ENCODE measurements at places on chromosomes 7 and 10.

- no peak for DNase-seq
Observed at GRCh38 chr7:138478499-138478908, 18.4 kb downstream of the TRIM24 start.

DNA sequence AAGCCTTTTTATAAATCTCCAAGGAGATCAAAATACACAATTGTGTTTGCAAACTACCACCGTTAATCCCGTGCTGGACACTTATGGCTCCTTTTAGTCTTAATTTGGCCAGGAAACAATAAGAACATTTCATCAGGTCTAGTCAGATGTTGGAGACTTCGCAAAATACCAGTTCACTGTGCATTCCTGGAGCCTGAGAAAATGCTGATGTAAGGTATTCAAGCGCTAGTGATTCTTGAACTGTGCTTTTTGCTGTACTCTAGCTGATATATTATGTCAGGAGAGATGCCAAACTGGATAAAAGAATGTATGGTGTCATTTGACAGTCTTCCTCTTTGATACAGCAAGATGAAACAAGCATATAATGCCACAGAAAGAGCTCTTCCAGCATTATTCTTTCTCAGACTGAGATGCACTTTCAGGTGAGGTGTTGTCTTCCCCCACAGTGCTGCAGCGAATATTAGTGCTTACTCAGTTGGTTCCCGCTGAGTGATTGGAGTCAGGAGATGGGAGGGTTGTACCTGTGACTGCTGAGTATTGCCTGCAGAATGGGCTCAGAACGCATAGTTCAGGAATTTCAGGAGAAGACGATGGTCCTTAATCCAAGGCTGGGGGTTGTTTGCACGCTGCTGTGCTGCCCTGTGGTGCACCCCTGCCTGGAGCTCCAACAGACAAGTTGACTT, 59.2 kb downstream of the OGDH start:
- no peak for DNase-seq

DNA sequence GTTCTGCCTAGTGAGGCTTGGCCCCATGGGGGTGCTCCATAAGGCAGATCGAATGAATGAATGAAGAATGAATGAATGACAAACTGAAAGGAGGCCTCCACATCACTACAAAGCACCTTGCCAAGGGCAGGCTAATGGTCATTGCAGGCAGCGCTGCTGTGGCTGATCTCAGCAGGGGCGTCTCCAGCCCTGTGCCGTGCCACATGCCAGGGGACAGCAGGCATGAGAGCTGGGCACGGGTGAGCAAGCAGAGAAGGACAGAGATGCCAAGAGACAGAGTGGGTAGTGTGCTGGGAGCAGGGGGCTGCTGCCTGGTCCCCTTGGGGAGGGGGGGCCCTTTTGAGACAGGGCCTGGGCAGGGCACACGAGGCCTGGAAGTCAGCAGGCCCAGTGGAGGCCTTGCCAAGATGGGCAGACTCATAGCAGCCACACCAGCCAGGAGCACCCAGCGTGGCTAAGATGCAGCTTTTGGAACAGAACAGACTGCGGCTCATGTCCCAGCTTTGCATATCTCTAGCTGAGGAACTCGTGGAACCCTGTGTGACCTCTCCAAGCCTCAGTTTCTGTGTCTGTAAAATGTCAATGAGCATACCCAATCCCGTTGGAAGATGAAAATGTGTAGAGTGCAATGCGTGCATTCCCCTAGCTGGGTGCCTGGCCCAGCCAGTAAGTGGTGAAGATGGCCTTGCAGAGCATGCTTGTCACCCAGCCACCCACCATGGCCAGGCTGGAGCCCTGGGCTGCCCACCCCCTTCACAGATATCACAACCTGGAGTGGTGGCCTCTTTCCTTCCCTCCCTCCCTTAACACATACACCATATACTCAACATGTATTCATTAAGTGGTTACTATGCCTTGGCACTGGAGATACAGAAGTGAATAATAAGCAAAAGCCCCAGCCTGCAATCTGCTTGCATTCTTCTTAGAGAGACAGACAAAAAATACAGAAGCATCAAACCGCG, 61.1 kb upstream of the LRRC18 start:
- no peak for DNase-seq

- DNase-seq, result no peak
Observed at GRCh38 chr10:4804465-4804864, 21.5 kb upstream of the AKR1E2 start.

DNA sequence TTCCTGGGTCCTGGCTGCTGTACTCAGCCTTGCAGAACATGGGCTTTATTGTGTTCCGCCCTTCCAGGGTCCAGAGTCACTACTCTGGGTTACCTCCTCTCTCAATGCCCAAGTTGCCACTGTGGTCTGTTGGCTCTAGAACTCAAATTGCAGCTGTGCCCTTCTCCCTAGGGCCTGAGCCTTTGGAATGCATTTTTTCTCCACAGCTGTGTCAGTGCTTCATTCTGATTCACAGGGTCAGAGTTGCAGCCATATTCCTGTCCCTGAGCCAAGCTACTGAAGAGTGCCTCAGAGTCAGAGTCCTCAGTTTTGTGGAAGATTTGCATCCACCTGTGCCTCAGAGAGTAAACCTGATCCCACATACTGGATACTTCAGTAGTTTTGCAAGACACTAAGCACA, 167.5 kb downstream of the ITGB1 start:
- no peak for DNase-seq

- DNase-seq, result no peak
Observed at GRCh38 chr10:18424200-18424599, 227.2 kb downstream of the NSUN6 start.

- no peak for DNase-seq
Observed at GRCh38 chr10:121340271-121340831, 257.9 kb downstream of the FGFR2 start.

All from stimulated activated CD4-positive, alpha-beta T cell treated with anti-CD3 and anti-CD28 coated beads, Interleukin-2, amount 100 ng/mL, for 24 hours (primary cell).